T-helper 17 cell (primary cell): ENCODE measurements at places on chromosomes 2 and 18. TPM values are rescaled to one million over a fixed set of nuclear protein-coding genes. Genes with fewer than 3 reads are reported as not detected.

GRCh38 chr2:26454561-26455001, 23.3 kb downstream of the OTOF start:
- H3K4me1 ChIP-seq, result peaks cover 3% of the 10 kb centered on the region
- no peak for DNase-seq
- no peak overlapping the region for H3K27ac ChIP-seq

DNA sequence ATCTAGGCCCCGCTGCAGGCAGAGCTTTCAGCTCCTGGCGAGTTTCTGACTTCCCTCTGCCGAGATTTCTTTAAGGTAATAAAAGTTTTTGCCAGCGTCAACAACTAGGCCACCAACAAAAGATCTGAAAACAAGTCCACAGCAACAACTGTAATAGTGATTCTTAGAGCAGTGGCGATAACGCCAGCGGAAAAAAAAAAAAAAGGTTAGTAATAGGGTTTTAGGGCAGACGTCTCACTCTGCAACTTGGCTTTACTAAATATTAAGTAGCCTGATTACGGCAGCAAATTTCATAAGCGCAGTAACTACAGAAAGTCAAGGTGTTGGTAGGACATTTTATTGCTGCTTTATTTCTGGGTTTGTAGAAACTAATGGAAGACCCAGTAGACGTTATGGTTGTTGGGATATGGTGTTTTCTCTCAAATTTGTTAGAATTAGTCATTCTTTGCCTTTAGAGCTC, 481 bp downstream of the SLC30A6 start:
- H3K4me1 ChIP-seq, result peaks cover 18% of the 10 kb centered on the region
- H3K36me3 ChIP-seq, result no peaks in the 10 kb centered on the region
- H3K27ac ChIP-seq, result peak overlapping the region; percentile 95
- DNase-seq, result no peak
- H3K4me3 ChIP-seq, result peak overlapping the region; percentile 98

DNA sequence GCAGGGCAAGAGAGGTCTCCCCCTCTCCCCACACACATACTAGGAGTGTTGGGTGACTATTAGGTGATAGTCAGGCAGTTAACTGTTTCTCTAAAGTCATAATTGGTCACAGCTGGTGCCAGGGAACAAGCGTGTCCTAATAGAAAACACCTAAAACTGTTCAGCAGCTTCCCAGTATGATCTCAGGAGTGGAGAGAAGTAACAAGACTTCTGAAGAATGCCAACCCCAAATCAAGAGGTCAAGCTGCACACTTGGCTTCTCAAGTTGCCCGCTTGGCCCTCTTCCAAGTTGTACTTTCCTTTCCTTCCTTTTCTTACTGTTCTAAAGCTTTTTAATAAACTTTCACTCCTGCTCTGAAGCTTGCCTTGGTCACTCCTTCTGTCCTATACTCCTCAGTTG, 22.4 kb upstream of the STAT1 start:
- peaks cover 23% of the 10 kb centered on the region for H3K4me1 ChIP-seq
- no peak overlapping the region for H3K4me3 ChIP-seq
- peaks cover 2% of the 10 kb centered on the region for H3K36me3 ChIP-seq
- H3K27ac ChIP-seq, result peak overlapping the region; percentile 85
- no peaks in the 10 kb centered on the region for H3K27me3 ChIP-seq

- no peak overlapping the region for H3K4me3 ChIP-seq
- no peak for DNase-seq
- no peaks in the 10 kb centered on the region for H3K4me1 ChIP-seq
- H3K27ac ChIP-seq, result no peak overlapping the region
- H3K36me3 ChIP-seq, result no peaks in the 10 kb centered on the region
Observed at GRCh38 chr18:34031810-34032209, 192.9 kb downstream of the NOL4 start.

Gene ALLC
- total RNA-seq, result not detected

Gene ARID5A
- total RNA-seq, result 139 TPM

Gene ZNF407
- total RNA-seq, result 26.0 TPM

Gene SPP2
- not detected for total RNA-seq

Gene WDR35
- total RNA-seq, result 3.5 TPM
